ENCODE measurements at places on chromosomes 1 and 21.

- no peak overlapping the region for H3K4me3 ChIP-seq
- H3K27ac ChIP-seq, result no peak overlapping the region
- no peaks in the 10 kb centered on the region for H3K36me3 ChIP-seq
- H3K4me1 ChIP-seq, result no peaks in the 10 kb centered on the region
- DNase-seq, result no peak
- no peaks in the 10 kb centered on the region for H3K27me3 ChIP-seq
These were observed 65.5 kb downstream of the DDX20 start for GRCh38 chr1:111821121-111821745.

- no peaks in the 10 kb centered on the region for H3K4me1 ChIP-seq
- H3K36me3 ChIP-seq, result no peaks in the 10 kb centered on the region
- no peak overlapping the region for H3K27ac ChIP-seq
- no peak overlapping the region for H3K4me3 ChIP-seq
- no peaks in the 10 kb centered on the region for H3K27me3 ChIP-seq
- no peak for DNase-seq
These were observed 126.0 kb upstream of the NRIP1 start for GRCh38 chr21:15190837-15191236.

- H3K36me3 ChIP-seq, result no peaks in the 10 kb centered on the region
- H3K27ac ChIP-seq, result no peak overlapping the region
- H3K4me1 ChIP-seq, result peaks cover 2% of the 10 kb centered on the region
- no peak for DNase-seq
These were observed 14.1 kb downstream of the ALPL start for GRCh38 chr1:21523297-21523813.

- H3K4me1 ChIP-seq, result peaks cover 6% of the 10 kb centered on the region
- peaks cover 35% of the 10 kb centered on the region for H3K27me3 ChIP-seq
- no peak overlapping the region for H3K4me3 ChIP-seq
- H3K27ac ChIP-seq, result no peak overlapping the region
These were observed 8.3 kb upstream of the ATF3 start for GRCh38 chr1:212600071-212600915.

GRCh38 chr1:41530411-41530810 is 45.9 kb upstream of the EDN2 start:
- no peak overlapping the region for H3K4me3 ChIP-seq
- no peaks in the 10 kb centered on the region for H3K4me1 ChIP-seq
- no peak for DNase-seq
- no peak overlapping the region for H3K27ac ChIP-seq
